ENCODE measurements at places on chromosomes 1 and 21.
A peak's percentile ranks its signal among the peaks of the same experiment; 100 is the strongest.

DNA sequence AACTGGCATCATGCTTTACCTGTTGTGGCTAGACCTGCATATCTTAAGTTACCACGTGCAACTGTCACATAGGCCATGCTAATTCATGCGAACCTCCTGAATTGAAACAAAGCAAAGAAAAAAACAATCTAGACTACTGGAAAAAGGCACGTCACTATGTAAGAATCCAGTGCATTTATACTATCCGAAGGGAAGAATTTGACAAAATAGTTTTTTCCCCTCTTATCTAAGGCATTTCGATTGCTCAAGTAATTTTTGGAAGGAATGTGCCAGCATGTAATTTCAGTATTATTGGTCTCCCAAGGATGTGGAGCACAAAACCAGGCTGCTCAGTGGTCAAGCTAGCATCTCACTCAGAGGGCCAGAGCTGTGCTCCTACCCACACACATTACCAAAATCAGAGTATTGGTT, 31.5 kb upstream of the C1orf198 start:
- DNase-seq, result no peak

DNA sequence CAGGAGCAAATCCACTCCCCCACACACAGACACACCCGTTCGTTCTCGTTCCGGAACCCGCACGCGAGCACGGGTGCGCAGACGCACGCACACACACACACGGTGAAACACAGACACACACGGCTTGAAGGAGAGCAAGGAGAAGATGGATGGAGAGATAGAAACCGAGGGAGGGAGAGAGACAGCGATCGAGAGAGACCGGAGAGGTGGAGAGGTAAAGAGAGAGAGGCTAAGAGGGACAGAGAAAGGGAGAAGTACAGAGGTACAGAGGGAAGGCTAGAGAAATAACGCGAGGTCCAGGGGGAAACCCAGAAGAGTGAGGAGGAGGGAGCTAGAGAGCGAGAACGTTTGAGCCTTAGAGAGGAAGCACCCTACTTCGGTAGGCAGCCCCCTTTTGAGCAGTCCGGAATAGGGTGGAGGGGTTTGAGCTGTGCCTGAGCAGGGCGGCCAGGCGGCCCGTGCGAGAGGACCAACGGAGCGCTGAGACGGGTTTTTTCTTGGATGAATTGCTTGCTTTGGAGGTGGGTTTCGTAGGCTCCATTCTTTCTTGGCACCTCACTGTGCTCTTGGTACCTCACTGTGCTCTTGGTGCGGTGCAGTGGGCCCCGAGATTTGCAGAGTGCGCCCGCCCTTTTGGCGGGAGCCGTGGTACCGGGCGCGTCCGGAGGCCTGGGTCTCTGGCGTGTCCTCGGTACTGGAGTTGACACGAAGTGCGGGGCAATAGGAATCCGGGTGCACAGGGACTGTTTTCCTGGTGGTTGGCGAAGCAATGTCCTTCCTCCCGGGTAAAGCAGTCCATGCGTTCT, 88.4 kb upstream of the RHOU start:
- DNase-seq, result peak; percentile 24

DNA sequence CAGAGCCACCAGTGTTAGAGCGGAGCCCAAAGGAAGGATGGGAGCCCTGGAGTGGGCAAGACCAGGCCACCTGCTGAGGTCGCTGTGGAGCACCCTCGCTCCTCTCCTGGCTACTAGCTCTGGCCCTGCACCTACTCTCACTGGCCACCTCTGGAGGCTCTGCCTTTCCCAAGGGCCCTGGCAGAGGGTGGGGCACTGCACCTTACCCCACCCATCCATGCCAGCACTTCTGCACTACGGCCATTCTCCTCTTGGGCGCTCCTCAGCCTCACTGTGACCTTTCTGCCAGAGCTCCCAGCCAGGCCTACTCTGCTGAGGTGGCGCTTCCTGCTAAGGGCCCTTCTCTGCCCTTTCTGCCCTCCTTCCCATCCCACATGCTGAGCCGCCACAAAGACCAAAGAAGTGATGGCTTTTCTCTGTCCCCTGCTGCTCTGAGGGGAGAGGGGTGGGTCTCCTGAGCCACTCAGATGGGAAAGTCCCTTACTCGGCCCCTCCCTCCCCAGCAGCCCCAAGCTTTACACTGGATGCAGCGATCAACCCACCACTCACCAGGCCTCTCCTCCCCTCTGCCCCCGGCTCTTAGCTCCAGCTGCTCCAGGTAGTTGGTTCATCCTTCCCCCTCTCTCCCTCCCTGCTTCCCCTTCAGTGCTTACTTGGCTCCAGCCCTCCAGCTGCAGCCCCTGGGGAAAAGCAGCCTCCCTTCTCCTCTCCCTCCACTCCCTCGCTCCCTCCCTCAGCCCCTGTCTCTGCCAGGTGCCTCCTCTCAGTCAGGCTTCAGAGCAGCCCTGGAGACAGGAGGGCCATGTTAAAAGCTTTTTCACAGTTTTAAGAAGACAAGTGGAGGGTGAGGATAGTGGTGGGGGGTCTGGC, 14.8 kb upstream of the TMEM222 start:
- no peak for DNase-seq

DNA sequence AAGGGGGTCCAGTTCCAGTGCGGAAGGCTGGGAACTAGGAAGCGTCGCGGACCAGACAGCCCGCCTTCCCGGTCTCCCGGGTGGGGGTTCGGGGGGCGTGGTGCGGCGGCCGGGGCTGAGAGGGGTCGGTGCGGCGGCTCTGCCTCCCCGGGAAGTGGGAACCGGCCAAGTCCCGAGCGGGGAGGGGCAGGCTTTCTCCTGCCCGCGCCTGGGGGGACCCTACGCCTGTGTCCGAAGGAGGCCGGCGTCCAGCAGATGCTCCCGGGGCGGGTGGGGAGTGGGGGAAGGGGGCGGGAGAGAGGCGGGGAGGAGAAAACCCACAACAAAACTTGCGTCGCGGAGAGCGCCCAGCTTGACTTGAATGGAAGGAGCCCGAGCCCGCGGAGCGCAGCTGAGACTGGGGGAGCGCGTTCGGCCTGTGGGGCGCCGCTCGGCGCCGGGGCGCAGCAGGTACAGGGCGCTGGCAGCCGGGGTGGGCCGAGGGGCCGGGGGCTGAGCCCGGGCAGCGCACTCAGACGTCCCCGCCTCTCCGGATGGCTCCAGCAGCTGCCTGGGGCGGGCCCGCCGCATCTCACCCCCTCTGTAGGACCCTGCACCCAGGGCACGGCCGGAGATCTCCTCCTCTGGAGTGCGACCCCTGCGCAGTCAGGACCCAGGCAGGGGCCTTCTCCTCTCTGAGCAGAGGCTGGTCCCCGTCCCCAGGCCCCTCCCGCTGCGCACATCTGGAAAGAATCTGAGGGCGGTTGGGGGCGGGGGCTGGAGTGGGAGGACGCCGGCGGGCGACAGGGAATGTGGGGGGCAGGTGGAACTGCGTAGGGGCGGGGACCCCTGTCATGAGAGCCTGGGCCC, at the start of gene PODN:
TSS of gene PODN (plus strand) at position 355 of the 849 bp plus-strand sequence. CDS start 7,643 bp downstream, outside the sequence.
- no peak for DNase-seq

- no peak for DNase-seq
Measured at GRCh38 chr1:158961178-158961577, 29.8 kb downstream of the PYHIN1 start.

DNA sequence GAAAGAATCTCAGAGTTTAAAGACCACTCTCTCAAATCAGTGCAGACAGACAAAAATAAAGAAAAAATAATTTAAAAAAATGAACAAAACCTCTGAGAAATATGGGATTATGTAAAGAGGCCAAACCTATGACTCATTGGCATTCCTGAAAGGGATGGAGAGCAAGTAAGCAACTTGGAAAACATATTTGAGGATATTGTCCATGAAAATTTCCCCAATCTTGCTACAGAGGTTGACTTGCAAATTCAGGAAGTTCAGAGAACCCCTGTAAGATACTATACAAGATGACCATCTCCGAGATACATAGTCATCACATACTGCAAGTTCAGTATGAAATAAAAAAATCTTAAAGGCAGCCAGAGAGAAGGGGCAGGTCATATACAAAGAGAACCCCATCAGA, 43.7 kb upstream of the IVNS1ABP start:
- DNase-seq, result no peak

GRCh38 chr1:6690186-6690585, 11.4 kb downstream of the DNAJC11 start:
- DNase-seq, result no peak

DNA sequence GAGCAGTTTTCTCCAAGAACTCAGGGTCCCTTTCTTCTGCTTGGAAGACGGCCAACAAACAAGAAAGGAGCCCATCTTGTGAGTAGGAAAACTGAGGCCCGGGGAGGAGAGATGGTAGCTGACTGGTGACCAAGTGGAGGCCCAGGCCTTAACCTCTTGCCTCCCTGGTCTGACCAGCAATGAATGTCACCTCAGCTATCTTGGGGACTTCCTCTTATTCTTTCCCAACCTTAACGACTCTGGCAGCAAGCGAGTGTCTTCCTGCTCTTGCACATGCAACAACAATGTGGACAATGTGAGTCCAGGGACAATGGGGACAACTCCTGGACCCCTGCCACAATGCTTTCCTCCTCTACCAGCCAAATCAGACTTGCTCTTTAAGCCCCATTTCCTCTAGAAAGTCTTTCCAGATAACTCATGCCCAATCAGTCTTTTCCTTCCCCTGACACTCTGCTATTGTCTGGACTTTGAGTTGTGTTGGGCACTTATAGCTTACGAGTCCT, 12.6 kb downstream of the HSPG2 start:
- DNase-seq, result no peak

DNA sequence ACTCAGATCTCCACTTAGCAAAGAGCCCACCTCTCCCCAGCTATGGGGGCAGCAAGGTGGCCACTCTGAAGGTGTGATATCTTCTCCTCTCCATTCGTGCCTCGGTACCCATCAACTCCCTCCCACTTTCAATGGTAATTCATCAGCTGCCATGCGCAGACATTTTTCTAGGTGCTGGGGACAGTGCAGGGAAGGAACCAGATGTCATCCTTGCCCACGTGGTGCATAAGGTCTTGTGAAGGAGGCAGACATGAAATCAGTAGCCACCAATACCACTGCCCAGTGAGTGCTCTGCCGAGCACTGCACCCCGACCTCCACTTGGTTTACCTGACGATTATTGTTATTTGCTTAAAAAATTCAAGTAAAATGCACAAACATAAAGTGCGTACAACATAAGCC, 76.3 kb upstream of the CSF3R start:
- no peak for DNase-seq

GRCh38 chr1:76668046-76668445, 199.2 kb upstream of the ST6GALNAC5 start:
- DNase-seq, result no peak

DNA sequence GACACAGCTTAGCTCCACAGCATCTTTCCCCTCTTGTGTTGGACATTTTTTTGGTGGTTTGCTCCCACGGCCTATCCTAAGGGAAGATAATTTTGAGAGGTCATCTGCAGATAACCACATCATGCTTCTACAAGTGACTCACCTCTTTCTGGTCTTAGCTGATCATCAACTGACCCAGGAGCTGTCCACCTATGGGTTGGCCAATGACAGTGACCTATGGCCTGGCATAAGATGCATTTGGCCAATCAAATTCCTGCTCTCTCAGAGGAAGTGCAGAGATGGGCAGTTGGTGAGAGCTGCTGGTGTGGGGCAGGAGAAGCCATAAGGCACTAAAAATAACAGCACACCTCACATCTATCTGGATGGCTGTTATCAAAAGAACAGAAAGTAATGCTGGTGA, 100.0 kb upstream of the CLDN14 start:
- no peak for DNase-seq

GRCh38 chr1:16151196-16151994, 4.5 kb downstream of the EPHA2 start:
- DNase-seq, result peak; percentile 35

GRCh38 chr1:43981135-43981491, 2.1 kb downstream of the B4GALT2 start:
- DNase-seq, result no peak

DNA sequence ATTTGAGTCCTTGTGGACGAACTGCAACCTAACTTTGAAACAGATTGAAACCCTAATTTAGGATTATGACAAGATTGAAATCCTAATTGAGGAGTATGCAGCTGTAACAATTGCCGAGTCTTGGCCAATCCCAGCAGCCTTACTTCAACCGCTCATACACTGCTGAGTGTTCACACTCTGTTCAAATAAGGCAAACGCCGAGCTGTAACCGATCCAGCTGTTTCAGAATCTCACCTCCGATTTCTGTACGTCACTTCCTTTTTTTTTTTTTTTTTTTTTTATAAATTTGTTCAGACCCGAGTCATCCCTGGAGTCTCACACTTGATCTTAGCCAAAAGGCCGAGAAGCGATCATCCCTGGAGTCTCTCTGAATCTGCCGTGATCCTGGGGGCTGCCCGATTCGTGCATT, 22.3 kb upstream of the ATP5PO start:
- DNase-seq, result no peak
